ENCODE measurements at places on chromosomes 4 and X.

DNA sequence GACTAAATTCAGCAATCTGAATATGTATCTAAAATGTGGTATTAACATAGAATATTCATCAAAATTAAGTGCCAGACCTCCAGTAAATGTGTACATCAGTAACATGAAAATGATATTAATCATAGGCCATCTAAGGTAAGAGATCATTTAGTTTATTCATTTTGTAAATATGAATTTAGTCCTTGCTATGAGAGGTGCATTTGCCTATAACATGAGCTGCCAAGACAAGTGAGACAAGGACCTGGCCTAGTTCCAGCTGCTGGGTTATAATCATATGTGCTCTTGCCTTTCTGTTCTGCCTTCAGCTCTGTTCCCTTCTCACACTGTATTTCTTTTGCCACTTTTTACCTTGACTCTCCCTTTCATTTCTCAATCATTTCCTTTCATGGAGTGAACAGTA, 160.0 kb downstream of the STIM2 start:
- no peak for DNase-seq

DNA sequence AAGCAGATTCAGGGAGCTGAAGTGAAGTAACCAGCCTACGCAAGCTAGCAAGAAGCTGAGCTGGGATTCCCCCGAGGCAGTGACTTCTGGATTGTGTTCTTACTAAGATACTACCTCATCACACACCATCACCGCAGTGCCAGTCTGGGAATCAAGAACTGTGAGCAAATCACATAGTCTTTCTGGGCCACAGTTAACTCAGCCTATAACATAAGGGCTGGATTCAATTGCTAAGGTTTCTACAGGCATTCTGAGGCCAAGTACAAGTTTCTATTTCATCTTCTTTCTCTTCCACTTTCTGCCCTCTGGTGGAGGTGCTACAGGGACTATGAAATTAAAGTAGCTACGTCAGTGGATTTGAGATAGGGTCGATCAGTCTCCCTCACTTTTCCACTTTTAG, 1.4 kb upstream of the CORIN start:
- peak; percentile 77 for DNase-seq

DNA sequence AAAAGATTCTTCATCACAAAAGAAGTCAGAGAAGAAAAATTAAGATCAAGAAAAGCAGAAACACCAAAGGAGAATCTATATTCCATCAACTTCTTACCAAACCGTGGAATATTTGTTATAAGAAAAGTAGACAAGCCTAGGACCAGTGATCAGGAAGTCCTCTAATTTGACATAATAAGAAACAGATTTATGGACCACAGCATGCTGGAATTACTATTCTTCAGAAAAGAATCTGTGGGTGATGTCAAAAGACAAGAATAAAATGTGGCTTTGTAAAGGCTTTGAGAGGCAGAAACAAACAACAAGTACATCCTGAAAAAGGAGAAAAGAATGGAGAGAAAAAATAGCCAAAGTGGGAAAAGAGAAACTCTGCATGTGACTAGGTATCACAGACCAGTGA, 123.3 kb downstream of the SLC10A7 start:
- DNase-seq = no peak

DNA sequence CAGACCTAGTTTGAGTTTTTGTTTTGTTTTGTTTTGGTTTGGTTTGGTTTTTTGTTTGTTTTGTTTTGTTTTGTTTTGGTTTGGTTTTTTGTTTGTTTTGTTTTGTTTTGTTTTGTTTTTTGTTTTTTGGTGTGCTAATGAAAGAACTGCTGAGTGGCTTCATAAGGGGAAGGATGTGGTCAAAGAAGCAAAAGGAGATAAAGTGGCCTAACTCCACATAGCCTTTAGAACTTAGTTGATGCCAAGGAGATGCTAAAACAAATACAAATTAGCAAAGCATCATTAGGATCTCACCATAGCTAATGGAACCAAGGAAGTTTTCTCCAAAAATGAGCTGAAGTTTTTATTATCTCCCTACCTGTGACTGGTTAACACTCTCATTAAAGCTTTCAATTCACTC, 44.6 kb upstream of the TMEM164 start:
- no peak for DNase-seq

- DNase-seq = no peak
Observed at GRCh38 chr4:173477016-173477415, 53.0 kb downstream of the HAND2 start.
